ENCODE measurements at places on chromosomes 5 and 9.
A peak's percentile ranks its signal among the peaks of the same experiment; 100 is the strongest.

DNA sequence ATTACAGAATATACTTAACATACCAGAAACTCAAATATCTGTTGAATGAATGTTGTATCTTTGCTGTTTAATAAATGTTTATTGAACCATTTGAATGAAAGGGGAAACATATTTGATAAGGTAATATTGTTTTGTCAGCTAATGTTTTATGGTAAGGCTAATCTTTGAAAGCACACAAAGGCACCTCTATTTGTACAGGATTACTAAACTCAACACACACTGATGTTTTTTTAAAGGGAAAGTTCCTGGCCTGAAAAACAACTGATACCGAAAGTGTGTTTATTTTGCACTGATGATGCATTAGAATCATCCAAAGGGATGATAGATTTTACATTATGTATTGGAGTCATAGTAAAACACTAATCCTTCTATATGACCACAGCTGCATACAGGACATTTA, 82.5 kb downstream of the ADCY2 start:
- no peaks in the 10 kb centered on the region for H3K36me3 ChIP-seq
- H3K4me3 ChIP-seq: no peak overlapping the region
- no peaks in the 10 kb centered on the region for H3K27me3 ChIP-seq
- no peaks in the 10 kb centered on the region for H3K4me1 ChIP-seq
- DNase-seq: no peak
- no peak overlapping the region for H3K27ac ChIP-seq

DNA sequence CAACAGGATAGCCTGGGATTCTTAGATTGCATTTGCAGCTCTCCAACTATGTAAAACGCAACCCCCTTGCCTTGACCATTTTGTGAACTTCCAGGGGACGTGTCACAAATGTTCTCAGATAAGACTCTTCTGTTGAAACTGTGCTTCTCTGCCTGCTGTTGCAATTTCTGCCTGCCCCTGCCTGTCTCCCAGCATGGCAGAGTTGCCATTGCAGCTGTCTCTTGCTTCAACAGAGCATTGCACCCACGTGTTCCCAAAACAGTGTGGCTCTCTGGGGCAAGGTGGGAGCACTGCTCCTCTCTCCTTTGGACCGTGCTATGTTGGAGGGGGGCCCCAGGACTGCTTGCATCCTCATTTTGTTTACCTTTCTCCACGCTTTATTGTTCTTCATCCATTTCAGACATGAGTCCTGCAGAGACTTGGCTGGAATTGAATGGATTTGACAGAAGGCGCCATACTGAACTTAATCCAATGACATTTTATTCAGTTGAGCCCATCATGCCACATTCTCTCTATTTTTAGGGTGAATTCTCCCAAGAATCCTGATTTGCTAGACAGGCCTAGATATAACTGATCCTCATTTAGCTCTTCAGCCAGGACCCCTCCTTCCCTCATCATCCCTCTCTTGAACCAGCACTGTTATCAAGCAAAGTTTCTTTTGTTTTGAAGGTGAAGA, 90.7 kb downstream of the MAT2B start:
- H3K27ac ChIP-seq: no peak overlapping the region
- H3K4me3 ChIP-seq: no peak overlapping the region
- no peaks in the 10 kb centered on the region for H3K36me3 ChIP-seq
- no peak for DNase-seq
- no peaks in the 10 kb centered on the region for H3K4me1 ChIP-seq
- no peaks in the 10 kb centered on the region for H3K27me3 ChIP-seq

GRCh38 chr9:87494970-87495471, 2.6 kb upstream of the DAPK1 start:
- H3K27ac ChIP-seq: no peak overlapping the region
- DNase-seq: no peak
- peaks cover 5% of the 10 kb centered on the region for H3K27me3 ChIP-seq

DNA sequence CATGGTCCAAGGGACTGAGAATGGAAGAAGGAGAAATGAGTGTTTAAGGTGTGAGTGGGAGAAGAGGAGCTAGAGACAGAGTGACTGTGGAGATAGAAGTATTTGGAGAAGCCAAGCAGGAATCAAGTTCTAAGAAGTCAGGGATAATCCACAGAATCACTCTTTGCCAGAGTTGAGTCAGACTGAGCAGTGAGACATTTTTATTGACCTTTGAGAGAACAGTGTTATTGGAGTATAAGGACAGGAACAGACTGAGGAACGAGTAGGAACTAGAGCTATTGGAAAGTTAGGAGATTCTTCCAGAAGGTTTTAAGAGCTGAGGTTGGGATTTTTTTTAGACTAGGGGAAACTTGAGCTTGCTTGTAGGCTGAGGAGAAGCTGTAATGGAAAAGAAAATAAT, 37.2 kb downstream of the RCL1 start:
- no peak overlapping the region for H3K4me3 ChIP-seq
- no peaks in the 10 kb centered on the region for H3K27me3 ChIP-seq
- H3K4me1 ChIP-seq: no peaks in the 10 kb centered on the region
- H3K27ac ChIP-seq: no peak overlapping the region
- H3K36me3 ChIP-seq: no peaks in the 10 kb centered on the region

DNA sequence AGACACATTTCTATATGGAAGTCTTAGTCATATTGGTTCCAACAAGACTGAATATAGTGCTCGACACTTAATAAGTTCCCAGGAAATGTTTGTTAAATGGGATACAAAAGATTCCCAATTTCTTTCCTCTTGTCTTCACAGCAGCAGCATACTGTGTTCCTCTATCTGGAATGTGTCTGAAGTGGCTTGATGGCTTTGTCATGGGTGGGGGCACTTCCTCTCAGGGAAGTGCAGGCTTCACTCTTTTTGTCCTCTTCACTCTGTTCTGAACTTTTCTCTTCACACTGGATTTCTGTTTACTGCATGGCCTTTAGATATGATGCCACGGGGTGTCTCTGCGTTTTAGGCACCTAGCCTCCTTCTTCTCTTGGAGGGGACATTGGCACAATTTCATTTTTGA, 127.7 kb upstream of the C9orf72 start:
- no peak for DNase-seq
- no peak overlapping the region for H3K4me3 ChIP-seq
- H3K4me1 ChIP-seq: no peaks in the 10 kb centered on the region
- H3K36me3 ChIP-seq: no peaks in the 10 kb centered on the region
- no peak overlapping the region for H3K27ac ChIP-seq
- H3K27me3 ChIP-seq: no peaks in the 10 kb centered on the region

GRCh38 chr5:158039441-158039840, 180.5 kb upstream of the CLINT1 start:
- no peaks in the 10 kb centered on the region for H3K27me3 ChIP-seq
- H3K4me1 ChIP-seq: no peaks in the 10 kb centered on the region
- DNase-seq: no peak
- no peaks in the 10 kb centered on the region for H3K36me3 ChIP-seq
- no peak overlapping the region for H3K27ac ChIP-seq

DNA sequence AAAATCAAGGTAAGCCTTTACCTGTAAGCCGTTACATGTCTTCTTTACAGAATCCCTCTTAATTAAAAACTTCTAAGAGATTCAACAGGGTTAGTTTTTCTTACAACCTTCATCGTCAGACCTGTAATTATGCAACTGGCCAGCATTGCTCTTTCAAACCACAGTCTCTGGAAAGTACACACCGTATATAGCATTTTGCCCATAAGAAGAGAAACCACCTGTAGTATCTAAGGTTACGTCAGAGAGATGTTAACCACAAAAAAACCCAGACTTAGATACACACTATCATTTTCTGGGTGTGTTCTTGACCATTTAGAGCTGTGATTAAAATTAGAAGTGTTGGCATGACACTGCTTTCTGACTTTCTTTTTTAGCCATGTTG, 140.0 kb downstream of the MUSK start:
- no peak overlapping the region for H3K27ac ChIP-seq
- no peak overlapping the region for H3K4me3 ChIP-seq
- no peak for DNase-seq

DNA sequence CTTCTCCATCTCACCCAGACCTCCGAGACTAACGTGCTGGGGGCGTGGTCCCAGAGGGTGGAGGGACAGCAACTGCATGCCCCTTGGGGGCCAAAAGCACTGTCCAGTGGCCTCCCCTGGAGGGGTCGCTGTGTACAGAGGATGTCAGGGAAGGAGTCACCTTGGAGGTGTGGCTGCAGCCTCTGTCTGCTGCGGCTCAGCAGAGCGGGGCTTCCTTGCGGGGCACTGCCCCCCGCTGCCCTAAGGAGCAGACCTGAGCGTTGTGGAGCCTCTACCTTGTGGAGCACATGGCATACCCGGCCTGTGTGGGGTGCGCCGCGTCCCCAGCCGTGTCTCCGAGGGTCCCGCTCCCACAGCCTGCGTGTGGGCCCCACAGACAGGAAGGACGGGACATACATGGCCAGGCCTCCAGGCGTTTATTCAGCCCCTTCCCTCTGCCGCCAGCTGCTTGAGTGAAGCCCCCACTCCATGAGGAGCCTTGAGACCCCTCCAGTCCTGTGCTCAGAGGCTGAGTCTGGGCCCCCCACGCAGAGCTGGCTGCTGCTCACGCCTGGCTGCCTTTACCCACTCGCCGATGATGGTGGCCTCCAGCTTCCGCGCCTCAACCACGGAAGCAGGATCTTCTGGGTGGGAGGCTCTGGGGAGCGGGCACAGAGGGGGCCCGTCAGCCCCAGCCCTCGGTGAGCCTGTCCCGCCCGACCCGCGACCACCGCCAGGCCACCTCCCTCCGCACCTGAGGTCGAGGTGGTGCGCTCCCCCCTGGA, 4.2 kb downstream of the DPP7 start:
- H3K27me3 ChIP-seq: no peaks in the 10 kb centered on the region
- no peak for DNase-seq
- peaks cover 14% of the 10 kb centered on the region for H3K4me1 ChIP-seq
- H3K36me3 ChIP-seq: peaks cover 65% of the 10 kb centered on the region
- no peak overlapping the region for H3K4me3 ChIP-seq
- H3K27ac ChIP-seq: no peak overlapping the region

- H3K36me3 ChIP-seq: peaks cover 48% of the 10 kb centered on the region
- H3K27me3 ChIP-seq: no peaks in the 10 kb centered on the region
- H3K4me3 ChIP-seq: no peak overlapping the region
- DNase-seq: no peak
- no peak overlapping the region for H3K27ac ChIP-seq
- no peaks in the 10 kb centered on the region for H3K4me1 ChIP-seq
Measured at GRCh38 chr5:111447099-111447498, 65.2 kb downstream of the STARD4 start.

DNA sequence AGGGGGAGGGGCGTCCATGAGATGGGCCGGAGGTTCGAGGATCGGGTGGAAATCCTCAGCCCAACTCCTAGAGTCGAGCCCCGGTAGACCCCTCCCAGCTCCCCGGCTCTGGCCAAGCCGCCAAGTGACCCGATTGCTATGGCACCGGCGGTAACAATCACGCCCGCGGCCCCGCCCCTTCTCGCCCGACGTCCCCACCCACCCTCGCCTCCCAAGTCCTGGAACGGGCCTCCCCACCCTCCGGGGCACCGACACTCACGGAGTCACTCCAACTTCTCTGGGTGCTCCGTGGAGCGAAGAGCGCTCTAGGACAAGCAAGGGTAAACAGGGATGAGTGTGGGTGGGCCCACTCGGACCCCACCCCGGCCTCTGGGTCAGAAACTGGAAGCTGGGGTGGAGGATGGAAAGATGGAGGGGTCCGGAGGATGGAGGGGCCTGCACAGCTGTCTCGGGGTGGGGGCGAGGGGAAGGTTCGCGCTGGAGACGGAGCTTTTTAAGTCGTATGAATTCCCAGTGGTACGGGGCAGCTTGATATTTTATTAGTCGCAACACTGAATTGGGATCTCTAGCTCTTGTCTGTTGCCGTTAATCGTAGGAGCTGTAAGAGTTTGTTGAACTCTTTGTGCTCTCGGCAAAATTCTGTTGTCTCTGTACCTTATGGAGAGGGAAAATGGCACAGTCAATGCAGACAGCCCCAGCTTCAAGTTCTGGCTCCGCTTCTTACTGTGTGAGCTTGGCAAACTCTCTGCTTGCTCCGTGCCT, at the start of gene SPACA9:
TSS of gene SPACA9 (plus strand) at position 204 of the 762 bp plus-strand sequence. CDS start 5,050 bp downstream, outside the sequence.
- H3K36me3 ChIP-seq: no peaks in the 10 kb centered on the region
- peak within 1 kb of the TSS; percentile 68 for H3K27ac ChIP-seq
- no peak for DNase-seq

DNA sequence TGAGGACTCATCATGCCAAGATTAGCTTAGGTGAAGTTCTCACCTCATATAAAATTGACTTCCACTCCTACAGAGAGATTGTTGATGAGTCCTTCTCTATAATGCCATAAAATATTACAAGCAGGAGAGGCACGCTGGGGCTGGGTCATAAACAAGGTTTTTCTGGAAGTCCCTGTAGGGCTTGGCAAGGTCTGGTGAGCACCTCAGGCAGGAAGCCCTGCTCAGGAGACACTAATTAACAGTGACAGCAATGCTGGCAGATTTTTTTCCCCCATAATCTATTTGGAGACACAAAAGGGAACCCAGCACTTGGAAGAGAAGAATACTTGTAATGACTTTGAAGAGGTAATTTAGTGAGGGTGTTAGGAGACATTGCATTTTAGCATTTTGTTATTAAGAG, 118.7 kb downstream of the DIRAS2 start:
- H3K27me3 ChIP-seq: no peaks in the 10 kb centered on the region
- no peaks in the 10 kb centered on the region for H3K36me3 ChIP-seq
- H3K27ac ChIP-seq: no peak overlapping the region
- no peak overlapping the region for H3K4me3 ChIP-seq
- DNase-seq: no peak

GRCh38 chr5:87752362-87752761, 339.6 kb upstream of the CCNH start:
- no peaks in the 10 kb centered on the region for H3K4me1 ChIP-seq
- DNase-seq: no peak

GRCh38 chr9:35237311-35237710, 75.5 kb downstream of the UNC13B start:
- H3K27ac ChIP-seq: no peak overlapping the region
- H3K36me3 ChIP-seq: no peaks in the 10 kb centered on the region
- H3K27me3 ChIP-seq: no peaks in the 10 kb centered on the region
- DNase-seq: no peak
- no peak overlapping the region for H3K4me3 ChIP-seq

GRCh38 chr9:95085036-95085770, 232.3 kb downstream of the FANCC start:
- H3K4me1 ChIP-seq: no peaks in the 10 kb centered on the region
- no peaks in the 10 kb centered on the region for H3K36me3 ChIP-seq
- no peaks in the 10 kb centered on the region for H3K27me3 ChIP-seq

DNA sequence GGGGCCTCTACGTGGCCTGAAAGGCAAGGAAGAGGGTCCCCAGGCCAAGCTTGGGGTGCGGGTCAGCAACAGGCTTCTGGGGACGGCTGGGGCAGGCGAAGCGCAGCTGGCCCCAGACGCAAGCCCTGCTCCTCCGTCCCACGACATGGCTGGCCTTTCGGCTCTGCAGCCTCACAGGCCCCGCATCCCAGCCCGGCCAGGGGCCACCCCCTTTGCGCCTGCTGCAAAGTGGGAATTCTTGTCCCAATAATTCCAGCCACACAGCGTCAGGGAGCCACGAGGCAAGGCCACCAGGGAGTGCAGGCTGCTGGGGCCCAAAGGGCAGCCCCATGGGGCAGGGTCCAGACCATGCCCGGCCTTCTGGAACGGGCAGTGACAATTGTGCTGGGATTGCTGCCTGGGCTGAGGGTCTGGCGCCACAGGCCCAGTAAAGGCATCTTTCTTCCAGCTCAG, 1.1 kb upstream of the ENTPD2 start:
- no peak overlapping the region for H3K4me3 ChIP-seq
- H3K36me3 ChIP-seq: no peaks in the 10 kb centered on the region
- H3K27me3 ChIP-seq: peaks cover 15% of the 10 kb centered on the region
- no peak for DNase-seq
- no peak overlapping the region for H3K27ac ChIP-seq

- DNase-seq: no peak
- H3K27ac ChIP-seq: no peak overlapping the region
- no peaks in the 10 kb centered on the region for H3K27me3 ChIP-seq
- H3K4me1 ChIP-seq: no peaks in the 10 kb centered on the region
Measured at GRCh38 chr9:110545705-110546104, 33.8 kb downstream of the SVEP1 start.

- no peaks in the 10 kb centered on the region for H3K27me3 ChIP-seq
- H3K27ac ChIP-seq: no peak overlapping the region
- no peaks in the 10 kb centered on the region for H3K4me1 ChIP-seq
Measured at GRCh38 chr5:73786043-73786831, 160.2 kb downstream of the ARHGEF28 start.

All from effector memory CD4-positive, alpha-beta T cell (primary cell).